IPS-NIHi11 (cell line): ENCODE measurements at places on chromosomes 1 and 21.

- DNase-seq, result no peak
Measured at GRCh38 chr1:182575540-182576149, 13.4 kb downstream of the RNASEL start.

DNA sequence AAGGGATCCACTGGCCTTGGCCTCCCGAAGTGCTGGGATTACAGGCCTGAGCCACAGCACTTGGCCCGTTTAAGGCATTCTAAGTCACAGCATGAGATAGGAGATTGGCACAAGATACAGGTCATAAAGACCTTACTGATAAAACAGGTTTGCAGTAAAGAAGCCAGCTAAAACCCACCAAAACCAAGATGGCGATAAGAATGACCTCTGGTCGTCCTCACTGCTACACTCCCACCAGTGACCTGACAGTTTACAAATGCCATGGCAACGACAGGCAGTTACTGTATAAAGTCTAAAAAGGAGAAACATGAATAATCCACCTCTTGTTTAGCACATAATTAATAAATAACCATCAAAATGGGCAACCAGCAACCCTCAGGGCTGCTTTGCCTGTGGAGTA, 33.3 kb upstream of the RCC2 start:
- no peak for DNase-seq

GRCh38 chr1:168054117-168054516, 82.6 kb downstream of the GPR161 start:
- no peak for DNase-seq

DNA sequence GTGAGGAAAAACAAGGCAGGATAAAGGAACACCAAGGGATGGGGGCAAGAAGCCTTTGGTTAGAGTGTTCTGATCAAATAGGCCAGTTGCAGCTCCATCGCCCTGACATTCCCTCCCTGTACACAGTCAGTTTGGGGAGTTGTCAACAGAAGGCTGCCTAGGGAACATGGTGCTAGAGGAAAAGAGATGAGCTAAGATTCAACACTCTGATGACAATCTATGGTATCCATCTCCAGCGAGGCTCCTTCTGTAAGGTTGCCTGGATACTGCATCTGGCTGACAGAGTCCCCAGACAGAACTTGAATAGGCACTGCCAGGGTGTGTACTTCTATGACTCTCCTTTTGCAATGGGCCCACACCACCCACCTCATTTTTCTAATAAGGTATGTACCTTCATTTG, 11.2 kb upstream of the SLAMF9 start:
- DNase-seq, result no peak
